ENCODE measurements at places on chromosomes 12 and 14.

DNA sequence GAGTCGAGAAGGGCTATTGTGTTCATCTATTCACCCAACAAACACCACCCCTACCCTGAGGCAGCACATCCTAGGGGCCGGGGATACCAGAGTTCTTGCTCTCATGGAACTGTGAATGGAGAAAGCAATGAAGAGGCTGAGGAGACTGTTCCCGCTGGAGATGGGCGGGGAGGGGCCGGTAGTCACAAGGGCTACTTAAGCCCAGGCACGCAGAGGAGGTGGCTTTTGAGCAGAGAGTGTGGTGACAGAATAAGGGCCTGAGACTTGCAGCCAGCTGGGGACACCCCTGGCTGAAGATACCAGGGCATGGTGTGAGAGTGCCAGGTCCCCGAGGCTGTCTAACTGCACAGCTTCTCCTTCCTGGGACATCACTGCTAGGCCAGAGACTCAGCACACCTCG is 114.1 kb upstream of the EVL start:
- no peak for DNase-seq

GRCh38 chr12:112115259-112116045 is 6.9 kb upstream of the NAA25 start:
- no peak for DNase-seq

DNA sequence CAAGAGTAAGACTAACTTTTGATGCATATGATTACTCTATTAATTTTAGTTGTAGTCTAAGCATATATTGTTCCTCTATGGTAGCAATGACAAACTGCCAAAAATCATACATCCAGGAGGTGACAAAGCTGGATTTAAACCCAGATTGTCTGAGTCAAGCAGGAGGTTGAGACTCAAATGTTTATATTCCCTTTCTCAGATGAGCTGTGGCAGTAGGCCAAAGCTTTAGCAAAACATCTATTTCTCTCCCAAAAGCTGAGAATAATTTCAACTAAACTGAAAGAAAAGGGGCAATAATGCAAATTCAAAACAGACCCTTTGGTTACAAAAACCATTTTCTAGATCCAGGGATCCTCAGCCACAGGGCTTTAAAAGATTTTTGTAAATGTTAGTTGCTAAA is 173.6 kb downstream of the SEC23A start:
- DNase-seq: no peak

DNA sequence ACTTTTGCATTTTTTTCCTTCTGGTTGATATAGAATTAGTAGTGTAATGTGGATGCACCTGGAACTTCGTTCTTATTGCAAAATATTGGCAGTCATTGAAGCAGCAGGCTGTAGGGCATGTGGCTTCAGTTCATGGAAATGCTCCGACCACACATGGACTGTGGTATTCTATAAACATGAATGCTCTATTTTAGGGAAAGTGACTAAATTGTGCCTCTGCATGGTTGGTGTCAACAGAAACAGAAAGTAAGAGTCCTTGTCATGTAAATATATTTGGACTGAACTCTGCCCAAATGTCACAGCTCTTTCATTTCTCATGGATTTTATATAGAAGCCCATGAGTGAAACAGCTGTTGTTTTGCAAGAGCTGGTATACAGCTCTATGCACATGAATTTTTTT is 917.0 kb downstream of the LRFN5 start:
- DNase-seq: no peak

GRCh38 chr12:3288690-3289089 is 202.3 kb upstream of the PRMT8 start:
- DNase-seq: no peak

GRCh38 chr14:78605025-78605762 is 435.0 kb downstream of the NRXN3 start:
- no peak for DNase-seq

GRCh38 chr12:107025671-107026070 is 38.7 kb upstream of the MTERF2 start:
- no peak for DNase-seq

GRCh38 chr12:94271351-94271750 is 123.0 kb downstream of the PLXNC1 start:
- DNase-seq: no peak

DNA sequence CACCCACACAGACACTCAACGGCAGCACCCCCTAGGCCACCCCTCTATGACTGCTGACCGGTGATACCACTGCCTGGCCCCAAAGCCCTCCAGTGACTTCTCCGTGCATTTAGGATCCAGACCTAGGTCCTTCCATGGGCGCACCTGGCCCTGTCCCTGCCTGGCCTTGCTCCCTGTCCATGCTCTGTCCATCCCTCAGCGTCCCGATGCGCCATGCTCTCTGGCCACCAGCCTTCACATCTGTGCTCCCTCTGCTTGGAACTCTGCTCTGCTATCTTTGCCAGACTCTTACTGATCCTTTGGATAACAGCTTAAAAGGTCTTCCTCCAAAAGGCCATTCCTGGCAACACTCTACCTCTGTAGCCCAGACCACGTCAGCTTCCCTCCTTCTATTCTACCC is 25.4 kb upstream of the HDAC7 start:
- DNase-seq: no peak

DNA sequence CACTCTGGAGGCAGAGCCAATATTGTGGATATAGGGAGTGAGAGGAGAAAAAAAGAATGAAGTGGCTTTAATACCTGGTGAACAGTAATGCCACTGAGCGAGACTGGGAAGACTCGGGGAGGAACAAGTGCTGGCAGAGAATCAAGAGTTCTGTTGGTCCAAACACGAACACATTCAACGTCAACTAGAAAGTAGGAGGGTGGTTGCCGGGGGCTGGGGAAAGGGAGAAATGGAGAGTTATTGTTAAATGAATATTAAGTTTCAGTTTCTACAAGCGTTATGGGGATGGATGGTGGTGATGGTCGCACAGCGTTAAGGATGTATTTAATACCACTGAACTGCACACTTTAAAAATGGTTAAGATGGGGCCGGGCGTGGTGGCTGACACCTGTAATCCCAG is 2.8 kb downstream of the SPRING1 start:
- DNase-seq: no peak

Measured in stimulated activated CD8-positive, alpha-beta memory T cell treated with anti-CD3 and anti-CD28 coated beads, Interleukin-4, amount 100 ng/mL, for 1 hour (primary cell).